ENCODE measurements at places on chromosomes 16 and 17.

GRCh38 chr17:81121841-81122733 lies 43.2 kb upstream of the PVALEF start:
- DNase-seq, result no peak

GRCh38 chr16:17302214-17302613 lies 168.5 kb downstream of the XYLT1 start:
- DNase-seq, result no peak

GRCh38 chr17:52149626-52150025 lies 8.9 kb downstream of the CA10 start:
- DNase-seq, result no peak

DNA sequence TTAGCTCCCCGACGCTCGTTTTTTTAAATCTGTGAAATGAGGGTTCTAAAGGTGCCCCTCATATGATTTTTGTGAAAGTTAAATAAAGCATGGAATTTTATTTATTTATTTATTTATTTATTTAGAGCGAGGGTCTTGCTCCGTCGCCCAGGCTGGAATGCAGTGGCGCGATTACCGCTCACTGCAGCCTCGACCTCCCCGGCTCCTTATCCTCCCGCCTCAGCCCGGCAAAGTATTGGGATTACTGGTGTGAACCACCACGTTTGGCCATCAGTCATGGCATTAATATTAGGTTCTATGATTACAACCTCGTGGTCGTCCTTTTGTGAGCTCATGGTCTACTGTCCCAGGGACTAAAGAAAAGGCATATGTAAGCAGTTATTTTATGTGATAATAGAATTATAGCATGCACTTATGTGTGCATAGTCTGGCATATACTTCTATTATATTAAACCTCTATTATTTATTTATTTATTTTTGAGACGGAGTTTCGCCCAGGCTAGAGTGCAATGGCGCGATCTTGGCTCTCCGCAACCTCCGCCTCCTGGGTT lies 557 bp upstream of the LUC7L start:
- DNase-seq, result no peak

- no peak for DNase-seq
These were observed 4.0 kb upstream of the BAIAP2 start for GRCh38 chr17:81030741-81031565.

- DNase-seq, result no peak
These were observed 67.6 kb downstream of the TBC1D16 start for GRCh38 chr17:79968116-79968515.

- no peak for DNase-seq
These were observed 23.8 kb upstream of the ARHGAP44 start for GRCh38 chr17:12765548-12765947.
